Adrenal gland (tissue), 19 donors: ENCODE measurements at places on chromosomes 11 and 22. TPM values are rescaled to one million over a fixed set of nuclear protein-coding genes. Genes with fewer than 3 reads are reported as not detected.
A peak's percentile ranks its signal among the peaks of the same experiment; 100 is the strongest.

DNA sequence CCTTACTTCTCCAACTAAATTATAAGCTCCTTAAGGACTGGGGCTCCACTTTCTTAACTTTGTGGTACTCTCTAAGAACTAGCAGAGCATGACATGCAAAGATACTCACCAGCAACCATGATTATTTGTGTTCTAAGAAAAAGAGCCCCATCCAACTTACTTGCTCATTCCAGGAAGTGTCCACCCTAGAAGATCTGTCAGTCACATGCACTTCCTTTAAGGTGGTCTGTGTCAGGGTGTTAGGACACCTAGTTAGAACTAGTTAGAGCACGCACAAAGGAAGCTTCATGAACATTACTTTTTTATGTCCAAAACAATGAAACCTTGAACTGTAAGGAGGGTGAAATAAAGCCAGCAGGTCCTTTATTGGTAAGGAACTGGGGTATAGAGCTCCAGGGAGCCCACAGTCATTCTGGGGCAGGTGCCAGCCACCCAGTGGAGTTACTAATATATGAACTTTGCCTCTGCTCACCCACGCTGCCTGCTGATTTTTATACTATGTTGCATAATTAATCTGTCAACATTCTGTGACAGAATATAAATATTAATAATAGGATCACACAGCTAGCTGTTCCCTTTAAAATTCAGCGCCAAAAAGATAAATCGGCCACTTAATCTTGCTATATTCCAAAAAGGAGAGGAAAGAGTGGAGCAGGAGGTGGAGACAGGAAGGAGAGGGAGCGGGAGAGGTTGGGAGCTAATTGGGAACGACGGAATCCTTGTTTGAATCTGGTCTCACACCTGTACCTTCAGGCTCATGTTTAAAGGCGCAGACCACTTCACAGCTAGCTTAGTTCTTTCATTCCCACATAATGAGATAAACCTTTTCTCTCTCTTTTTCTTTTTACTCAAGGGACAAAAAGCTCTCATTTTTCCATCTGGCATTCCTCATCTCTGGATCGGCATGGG, 755.0 kb downstream of the OPCML start:
- no peaks in the 10 kb centered on the region for H3K27me3 ChIP-seq
- no peak overlapping the region for H3K4me3 ChIP-seq
- no peaks in the 10 kb centered on the region for H3K36me3 ChIP-seq
- DNase-seq = no peak
- no peak overlapping the region for H3K27ac ChIP-seq

GRCh38 chr11:67389477-67389876, 2.3 kb upstream of the RAD9A start:
- peaks cover 14% of the 10 kb centered on the region for H3K4me1 ChIP-seq
- DNase-seq = no peak
- no peaks in the 10 kb centered on the region for H3K27me3 ChIP-seq
- no peak overlapping the region for H3K4me3 ChIP-seq
- H3K36me3 ChIP-seq = no peaks in the 10 kb centered on the region

DNA sequence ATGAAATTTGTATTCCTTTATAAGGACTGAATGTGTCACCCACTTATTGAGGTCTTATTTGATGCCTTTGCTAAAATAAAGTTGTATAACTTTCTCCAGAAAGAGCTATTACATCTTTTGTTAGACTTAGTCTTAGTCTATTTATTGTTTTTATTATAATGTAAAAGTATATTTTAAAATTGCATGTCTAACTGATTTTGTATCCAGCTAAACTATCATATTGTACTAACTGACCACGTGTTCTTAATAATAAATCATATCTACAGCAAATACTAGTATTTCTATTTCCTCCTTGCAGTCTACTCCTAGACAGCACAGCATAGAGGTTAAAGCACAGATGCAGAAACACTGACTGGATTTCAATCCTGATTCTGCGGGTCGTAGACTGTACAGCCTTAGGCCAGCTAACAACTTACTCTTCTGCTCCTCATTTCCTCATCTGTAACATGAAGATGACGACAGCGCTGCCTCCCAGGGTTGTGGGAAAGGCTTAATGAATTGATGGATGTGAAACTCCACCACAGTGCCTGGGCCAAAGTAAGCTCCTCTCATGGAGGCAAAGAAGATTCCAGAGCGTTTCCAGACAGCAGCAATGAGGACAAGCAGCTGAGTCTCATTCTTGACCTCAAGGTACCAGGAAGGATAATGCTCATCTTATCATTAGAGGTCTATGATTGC, 13.2 kb downstream of the IFITM10 start:
- H3K27ac ChIP-seq = no peak overlapping the region
- H3K4me3 ChIP-seq = no peak overlapping the region
- DNase-seq = no peak
- no peaks in the 10 kb centered on the region for H3K4me1 ChIP-seq
- H3K36me3 ChIP-seq = no peaks in the 10 kb centered on the region
- H3K27me3 ChIP-seq = no peaks in the 10 kb centered on the region

GRCh38 chr22:37295213-37295886, 13.0 kb downstream of the CYTH4 start:
- DNase-seq = no peak
- H3K4me1 ChIP-seq = no peaks in the 10 kb centered on the region
- H3K27ac ChIP-seq = no peak overlapping the region
- no peak overlapping the region for H3K4me3 ChIP-seq
- H3K27me3 ChIP-seq = no peaks in the 10 kb centered on the region
- no peaks in the 10 kb centered on the region for H3K36me3 ChIP-seq

DNA sequence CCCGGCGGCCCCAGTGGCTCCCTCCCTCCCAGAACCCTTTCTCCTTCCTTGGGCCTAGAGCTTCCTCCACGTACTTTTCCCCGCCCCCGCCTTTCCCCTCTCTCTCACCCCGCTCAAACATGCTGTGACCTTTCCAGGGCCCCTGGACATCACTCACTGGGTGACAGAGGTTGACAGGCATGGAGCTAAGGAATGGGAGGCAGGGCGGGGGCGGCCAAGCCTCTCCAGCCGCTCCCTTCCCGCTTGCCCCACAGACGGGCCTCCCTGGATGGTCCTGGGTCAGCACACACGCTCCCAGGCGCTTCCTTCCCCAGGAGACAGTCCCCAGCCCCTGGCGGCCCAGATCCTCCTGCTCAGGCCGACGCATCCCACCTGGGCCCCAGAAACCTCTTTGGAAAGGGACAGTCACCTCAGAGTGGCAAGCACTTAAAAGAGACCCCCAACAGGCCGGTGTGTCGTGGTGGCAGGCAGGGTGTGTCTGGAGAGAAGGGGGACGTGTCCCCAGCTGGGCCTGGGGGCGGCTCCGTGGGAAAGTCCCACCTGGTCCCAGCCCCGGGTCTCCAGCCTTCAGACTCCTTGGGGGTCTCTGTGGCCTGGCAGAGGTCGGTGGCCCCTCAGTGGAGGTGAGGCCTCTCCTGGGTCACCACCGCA, 8.8 kb downstream of the H19 start:
- no peak overlapping the region for H3K4me3 ChIP-seq
- no peaks in the 10 kb centered on the region for H3K27me3 ChIP-seq
- no peaks in the 10 kb centered on the region for H3K36me3 ChIP-seq
- DNase-seq = peak; percentile 42

DNA sequence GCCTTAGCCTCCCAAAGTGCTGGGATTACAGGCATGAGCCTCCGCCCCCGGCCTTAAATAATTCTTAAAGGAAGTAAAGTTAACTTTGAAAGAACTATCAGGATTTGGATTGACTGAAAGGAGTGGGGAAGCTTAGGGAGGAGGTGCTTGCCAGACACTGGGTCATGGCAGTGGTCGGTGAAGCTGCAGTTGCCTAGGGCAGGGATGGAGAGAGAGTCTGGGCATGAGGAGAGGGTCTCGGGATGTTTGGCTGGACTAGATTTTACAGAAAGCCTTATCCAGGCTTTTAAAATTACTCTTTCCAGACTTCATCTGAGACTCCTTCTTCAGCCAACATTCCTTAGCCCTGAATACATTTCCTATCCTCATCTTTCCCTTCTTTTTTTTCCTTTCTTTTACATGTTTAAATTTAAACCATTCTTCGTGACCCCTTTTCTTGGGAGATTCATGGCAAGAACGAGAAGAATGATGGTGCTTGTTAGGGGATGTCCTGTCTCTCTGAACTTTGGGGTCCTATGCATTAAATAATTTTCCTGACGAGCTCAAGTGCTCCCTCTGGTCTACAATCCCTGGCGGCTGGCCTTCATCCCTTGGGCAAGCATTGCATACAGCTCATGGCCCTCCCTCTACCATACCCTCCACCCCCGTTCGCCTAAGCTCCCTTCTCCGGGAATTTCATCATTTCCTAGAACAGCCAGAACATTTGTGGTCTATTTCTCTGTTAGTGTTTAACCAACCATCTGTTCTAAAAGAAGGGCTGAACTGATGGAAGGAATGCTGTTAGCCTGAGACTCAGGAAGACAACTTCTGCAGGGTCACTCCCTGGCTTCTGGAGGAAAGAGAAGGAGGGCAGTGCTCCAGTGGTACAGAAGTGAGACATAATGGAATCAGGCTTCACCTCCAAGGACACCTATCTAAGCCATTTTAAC, at the start of gene NNMT:
TSS of gene NNMT (plus strand) at position 724 of the 929 bp plus-strand sequence. CDS start at position 882, 158 bp downstream.
- H3K27me3 ChIP-seq = no peaks in the 10 kb centered on the region
- peak within 1 kb of the TSS; percentile 85 for H3K27ac ChIP-seq
- H3K4me3 ChIP-seq = no peak within 1 kb of the TSS
- peaks cover 12% of the 10 kb centered on the region for H3K4me1 ChIP-seq
- peak; percentile 57 for DNase-seq

DNA sequence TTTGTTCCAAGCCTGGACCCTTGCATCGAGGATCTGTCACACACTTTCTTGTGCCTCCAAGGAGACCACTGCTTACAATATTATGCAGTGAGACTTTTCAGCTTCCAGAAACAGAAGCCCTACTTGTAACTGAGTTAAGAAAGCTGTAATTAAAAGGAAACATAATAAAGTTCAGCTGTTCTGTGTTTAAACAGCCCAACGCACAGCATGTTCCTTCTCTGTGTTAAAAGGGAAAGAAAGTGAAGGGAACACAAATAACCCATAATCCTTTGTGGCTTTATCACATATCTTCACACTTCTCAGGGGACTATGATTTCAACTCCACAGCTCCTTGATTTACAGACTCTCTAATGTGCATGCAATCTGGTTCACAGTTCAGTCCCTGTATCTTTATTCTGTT, 200.3 kb upstream of the MTNR1B start:
- no peak for DNase-seq
- H3K27me3 ChIP-seq = no peaks in the 10 kb centered on the region
- no peaks in the 10 kb centered on the region for H3K4me1 ChIP-seq
- H3K4me3 ChIP-seq = no peak overlapping the region
- no peak overlapping the region for H3K27ac ChIP-seq

GRCh38 chr11:81007046-81007445, 1566.2 kb upstream of the TENM4 start:
- no peak overlapping the region for H3K4me3 ChIP-seq
- H3K27ac ChIP-seq = no peak overlapping the region
- H3K4me1 ChIP-seq = no peaks in the 10 kb centered on the region
- DNase-seq = no peak

DNA sequence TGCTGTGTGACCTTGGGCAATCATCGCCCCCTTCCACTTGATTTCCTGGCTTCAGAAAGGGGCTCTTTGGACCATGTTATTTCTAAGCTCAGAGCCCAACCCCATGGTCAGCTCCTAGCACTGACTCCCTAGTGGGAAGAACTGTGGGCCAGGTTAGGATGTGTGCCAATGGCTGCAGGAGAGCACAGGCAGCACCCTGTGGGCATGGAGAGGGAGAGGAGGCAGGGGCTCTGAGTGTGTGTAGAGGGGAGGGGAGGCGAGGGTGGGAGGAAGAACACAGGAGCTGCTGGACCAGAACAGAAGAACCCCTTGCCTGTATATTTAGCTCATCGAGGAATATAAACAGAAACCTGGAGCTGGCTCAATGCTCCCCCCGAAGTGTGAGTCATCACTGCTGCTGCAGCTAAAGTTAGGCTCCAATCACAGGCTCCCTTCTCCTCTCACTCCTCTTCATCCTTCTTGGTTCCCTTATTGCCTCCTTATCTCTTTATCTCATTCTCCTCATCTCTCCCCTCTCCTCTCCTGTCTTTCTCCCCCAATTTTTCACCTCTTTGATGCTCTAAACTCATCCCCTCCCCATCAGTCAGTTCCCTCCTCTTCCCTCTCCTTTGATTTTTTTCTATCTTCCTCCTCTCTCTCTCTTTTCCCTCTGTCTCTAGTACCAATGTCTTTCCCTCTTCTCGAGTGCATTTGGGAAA, 14.5 kb upstream of the RPS19BP1 start:
- H3K27me3 ChIP-seq = peaks cover 3% of the 10 kb centered on the region
- H3K27ac ChIP-seq = no peak overlapping the region
- peak; percentile 45 for DNase-seq
- H3K4me1 ChIP-seq = no peaks in the 10 kb centered on the region

DNA sequence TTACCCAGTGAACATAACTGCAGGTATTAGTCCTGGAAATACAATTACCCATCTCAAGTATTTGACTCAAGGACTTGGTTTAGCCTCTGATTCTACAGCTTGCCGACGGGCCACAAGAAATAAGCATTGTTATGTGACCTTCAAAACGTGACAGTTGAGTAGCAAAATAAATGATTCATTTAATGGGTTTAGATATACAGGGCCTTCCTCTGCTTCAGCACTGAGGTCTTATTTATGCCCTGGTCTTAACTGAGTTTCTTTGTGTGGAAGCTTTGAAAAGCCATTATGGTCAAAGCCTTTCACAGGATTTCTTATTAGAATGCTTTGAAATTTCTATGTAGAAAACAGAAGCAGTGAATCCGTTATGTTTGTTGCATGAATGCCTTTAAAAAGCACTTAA, 899.2 kb upstream of the API5 start:
- H3K4me1 ChIP-seq = no peaks in the 10 kb centered on the region
- H3K27ac ChIP-seq = no peak overlapping the region
- H3K36me3 ChIP-seq = no peaks in the 10 kb centered on the region
- H3K4me3 ChIP-seq = no peak overlapping the region
- no peaks in the 10 kb centered on the region for H3K27me3 ChIP-seq

- DNase-seq = no peak
- peaks cover 17% of the 10 kb centered on the region for H3K4me1 ChIP-seq
- H3K27me3 ChIP-seq = no peaks in the 10 kb centered on the region
- H3K4me3 ChIP-seq = no peak overlapping the region
These were observed 14.4 kb downstream of the YWHAH start for GRCh38 chr22:31958625-31959239.

- peaks cover 22% of the 10 kb centered on the region for H3K4me1 ChIP-seq
- H3K36me3 ChIP-seq = no peaks in the 10 kb centered on the region
- H3K27ac ChIP-seq = no peak overlapping the region
- no peak overlapping the region for H3K4me3 ChIP-seq
- DNase-seq = no peak
These were observed 12.7 kb downstream of the EHF start for GRCh38 chr11:34633640-34633989.

WT1 gene
- total RNA-seq = 2.8 TPM

RAG2 gene
- not detected for total RNA-seq

KCNJ5 gene
- 57.7 TPM for total RNA-seq

MMP12 gene
- total RNA-seq = not detected

KCNJ11 gene
- total RNA-seq = 2.0 TPM

PHETA2 gene
- total RNA-seq = 6.0 TPM

CHRM4 gene
- total RNA-seq = 0.51 TPM

OR56A1 gene
- not detected for total RNA-seq
